SW 1271 (cell line): ENCODE measurements at places on chromosomes 1 and 21.

- DNase-seq = no peak
Observed at GRCh38 chr1:206514813-206515387, 7.6 kb downstream of the RASSF5 start.

DNA sequence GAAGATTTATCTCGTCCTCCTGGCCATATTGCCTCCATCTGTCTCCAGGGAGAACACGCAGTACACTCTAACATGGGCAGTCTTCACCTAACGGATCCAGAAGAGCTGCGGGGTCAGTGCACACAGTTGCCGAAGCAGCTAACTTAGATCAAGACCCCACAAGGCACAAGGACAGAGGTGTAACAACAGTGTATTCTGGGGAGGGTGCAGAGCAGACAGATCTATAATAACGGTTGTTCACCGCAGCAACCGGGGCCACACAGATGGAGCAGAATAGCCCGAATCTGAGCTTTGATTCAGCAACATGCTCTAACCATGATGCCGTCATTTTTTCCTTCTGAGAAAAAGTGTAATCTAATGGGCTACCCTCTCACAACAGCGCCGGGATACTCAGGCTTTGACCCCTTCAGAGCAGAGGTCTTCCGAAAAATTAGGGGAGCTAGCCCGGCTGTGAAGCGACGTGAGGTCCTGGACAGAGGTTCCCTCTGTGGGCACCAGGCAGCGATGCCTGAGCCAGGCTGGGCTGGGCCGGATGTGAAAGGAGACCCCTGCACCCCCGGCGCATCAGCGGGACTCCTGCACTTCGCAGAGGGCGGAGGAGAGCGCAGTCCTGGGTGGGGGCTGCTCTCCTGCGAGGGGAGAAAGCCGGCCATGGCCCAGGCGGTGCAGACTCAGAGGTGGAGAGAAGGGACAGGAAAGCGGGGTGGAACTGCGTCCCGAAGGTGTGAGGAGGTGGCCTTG is 57.5 kb downstream of the BCL9 start:
- no peak for DNase-seq

DNA sequence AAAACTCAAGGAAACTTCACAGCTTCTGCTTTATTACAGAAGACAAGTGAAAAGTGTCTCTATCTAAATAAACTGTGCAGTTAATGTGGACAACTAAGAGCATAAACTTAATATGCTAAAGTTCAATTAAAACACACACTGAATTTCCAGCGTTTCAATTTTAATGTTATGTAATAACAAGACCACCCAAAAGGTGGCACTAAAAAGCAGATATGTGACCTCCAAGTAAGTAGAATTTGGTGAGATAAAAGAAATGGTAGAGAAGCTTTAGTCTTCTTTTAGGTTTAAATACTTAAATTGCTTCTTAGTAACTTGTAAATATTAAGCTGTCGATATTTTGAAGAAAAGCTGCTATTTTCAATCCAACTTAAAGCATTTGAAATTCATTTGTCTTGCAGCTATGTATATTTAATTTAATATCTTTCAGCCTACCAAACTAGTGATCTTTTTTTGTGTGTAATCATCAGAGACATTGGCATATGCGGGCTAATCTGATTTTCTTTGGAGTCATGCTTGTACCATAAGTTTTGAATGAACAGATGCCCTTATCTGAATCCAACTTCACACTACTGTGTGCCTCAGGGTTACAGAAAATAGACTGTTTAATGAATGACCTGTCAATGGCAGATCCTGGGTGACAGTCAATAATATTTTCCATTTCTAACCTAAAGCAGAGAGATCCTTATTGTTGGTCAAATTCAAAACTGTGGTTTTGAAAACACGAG is 36.5 kb upstream of the ADAMTS1 start:
- peak; percentile 2 for DNase-seq

DNA sequence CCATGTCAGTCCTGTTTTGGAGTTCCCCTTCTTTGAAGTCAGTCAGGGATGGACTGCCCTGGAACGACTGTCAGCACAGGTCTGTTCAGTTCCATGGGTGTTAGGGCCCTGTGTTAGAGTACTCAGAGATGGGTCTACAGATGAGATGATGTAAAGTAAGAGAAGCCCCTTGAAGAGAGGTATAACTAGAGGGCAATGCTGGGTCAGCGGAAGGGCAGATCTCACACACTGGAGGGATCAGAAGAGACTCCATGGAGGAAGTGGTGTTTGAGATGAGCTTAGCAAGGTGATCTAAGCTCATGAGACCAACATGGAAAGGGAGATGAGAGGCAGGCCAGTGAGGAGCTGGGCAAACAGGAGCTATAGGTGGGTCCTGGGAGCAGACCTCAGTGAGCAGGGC is 7.6 kb downstream of the PPFIA4 start:
- no peak for DNase-seq
